ENCODE measurements at places on chromosomes 6 and 20.

- no peak for DNase-seq
These were observed 329.7 kb downstream of the BTBD9 start for GRCh38 chr6:38310061-38310460.

DNA sequence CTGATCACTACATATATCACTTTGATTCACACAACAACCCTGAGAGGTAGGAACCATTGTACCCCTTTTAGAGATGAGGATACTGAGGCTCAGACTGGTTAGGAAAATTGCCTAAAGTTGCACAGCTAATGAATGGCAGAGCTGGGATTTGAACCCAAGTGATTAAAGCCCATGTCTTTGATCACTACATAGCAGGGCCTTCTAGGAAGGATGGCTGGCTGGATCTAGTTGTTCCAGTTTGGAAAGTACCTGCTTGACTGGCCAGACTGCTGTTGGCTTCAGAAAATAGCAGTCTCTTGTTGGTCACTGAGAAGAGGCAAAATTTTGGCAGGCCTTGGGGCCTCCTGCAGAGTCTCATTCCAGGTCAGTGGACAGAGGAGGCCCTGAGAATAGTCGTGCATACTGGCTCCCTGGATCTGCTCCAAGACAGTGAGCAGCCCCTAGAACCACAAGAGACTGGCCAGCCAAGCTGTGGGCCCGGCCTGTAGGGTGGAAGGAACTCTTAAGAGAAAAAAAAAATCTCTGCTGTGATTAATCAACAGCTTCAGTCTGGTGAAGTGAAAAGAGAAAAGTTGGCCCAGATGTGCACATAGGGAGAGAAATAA lies 17.5 kb downstream of the PPARD start:
- peak; percentile 77 for DNase-seq

GRCh38 chr6:38445336-38445735 lies 194.4 kb downstream of the BTBD9 start:
- no peak for DNase-seq

- no peak for DNase-seq
These were observed 35.0 kb downstream of the SESN1 start for GRCh38 chr6:109059571-109060021.

DNA sequence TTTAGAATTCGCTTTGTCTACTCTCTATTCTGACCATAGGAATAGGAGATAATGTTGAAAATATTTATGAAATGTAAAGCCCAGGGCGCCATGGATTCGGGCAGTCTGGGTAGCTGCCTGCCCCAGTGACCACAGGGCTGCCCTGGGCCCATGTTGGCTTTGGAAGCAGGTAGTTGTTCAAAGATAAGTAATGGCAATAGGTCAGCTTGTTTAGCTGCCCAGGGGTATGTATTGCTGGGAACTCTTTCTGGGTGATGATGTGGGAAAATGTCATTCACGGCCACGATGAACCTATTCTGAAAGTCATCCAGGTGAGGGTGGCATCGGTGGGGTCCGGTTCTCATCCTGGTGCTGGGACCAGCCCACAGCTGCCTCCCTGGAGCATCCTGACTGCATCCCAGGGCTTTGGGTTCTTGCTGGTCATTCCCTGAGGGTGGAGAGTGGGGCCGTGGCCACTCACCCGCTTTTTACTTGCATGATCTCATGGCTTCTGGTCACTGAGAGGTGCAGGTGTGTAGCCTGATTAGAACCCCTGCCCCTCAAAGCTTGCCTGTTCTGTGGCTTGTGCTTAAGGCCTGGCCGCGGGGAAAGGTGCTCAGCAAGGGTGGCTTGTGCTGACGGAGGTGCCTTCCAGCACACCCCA lies 102.8 kb downstream of the ERMARD start:
- DNase-seq, result no peak

DNA sequence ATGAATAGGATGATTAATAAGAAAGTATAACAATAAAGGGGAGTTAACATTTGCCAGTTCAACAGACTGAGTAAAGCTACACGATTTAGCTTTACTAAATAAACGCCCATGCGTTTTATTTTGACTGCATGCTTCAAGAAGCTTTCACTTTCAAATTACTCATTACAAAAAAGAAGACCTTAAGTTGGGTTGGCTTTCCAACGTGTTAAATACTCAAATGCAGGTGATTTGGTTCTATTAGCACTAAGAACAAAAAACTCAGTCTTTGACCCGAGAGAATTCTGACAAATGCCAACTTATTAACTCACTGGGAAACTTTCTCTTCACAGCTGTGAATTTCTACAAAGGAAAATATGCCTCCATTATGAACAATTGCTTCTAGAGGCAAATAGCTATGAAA lies 24.8 kb downstream of the RNF146 start:
- no peak for DNase-seq

GRCh38 chr20:38181971-38182370 lies 16.9 kb upstream of the TGM2 start:
- DNase-seq, result no peak

DNA sequence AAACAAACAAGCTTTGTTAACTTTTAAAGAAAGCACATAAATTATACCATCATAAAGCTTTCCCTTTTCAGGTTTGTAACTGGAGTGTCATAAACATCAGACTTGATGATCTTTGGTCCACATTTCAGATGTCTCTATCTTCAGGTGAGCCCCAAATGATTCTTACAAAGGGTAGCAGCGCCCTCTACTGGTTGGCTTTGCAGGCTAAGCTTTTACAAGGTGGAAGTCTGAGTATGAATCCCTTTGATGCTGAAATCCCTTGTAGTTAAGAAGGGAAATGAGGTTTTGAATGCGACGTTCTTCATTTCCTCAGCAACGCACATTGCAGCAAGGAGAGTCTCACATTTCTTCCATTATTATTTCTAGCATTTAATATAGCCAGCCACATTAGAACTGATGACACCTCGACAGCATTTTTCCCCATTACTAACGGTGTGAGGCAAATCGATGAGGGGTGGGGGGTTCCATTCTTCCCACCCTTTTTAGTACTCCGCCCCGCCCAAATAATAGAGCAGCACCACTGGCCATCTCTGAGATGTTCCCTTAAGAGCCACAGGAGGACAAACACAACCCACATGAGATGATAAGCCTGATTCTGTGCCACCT lies 126.3 kb upstream of the NT5E start:
- DNase-seq, result peak; percentile 50

DNA sequence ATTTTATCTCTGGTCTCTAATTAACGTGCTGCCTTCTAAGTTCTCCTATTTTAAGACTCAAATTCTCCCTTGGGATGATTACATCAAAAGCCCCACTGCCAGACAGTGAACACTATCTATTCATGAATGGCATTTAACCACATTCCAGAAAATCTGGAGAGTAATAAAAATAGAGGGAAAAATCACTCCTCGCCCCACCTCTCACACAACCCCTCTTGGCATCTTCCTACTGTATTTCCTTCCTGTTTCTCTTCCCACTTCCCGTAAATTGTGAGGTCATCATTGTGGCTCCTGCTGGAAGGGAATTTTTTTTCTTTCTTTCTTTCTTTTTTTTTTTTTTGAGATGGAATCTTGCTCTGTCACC lies 31.5 kb downstream of the RAB44 start:
- no peak for DNase-seq

DNA sequence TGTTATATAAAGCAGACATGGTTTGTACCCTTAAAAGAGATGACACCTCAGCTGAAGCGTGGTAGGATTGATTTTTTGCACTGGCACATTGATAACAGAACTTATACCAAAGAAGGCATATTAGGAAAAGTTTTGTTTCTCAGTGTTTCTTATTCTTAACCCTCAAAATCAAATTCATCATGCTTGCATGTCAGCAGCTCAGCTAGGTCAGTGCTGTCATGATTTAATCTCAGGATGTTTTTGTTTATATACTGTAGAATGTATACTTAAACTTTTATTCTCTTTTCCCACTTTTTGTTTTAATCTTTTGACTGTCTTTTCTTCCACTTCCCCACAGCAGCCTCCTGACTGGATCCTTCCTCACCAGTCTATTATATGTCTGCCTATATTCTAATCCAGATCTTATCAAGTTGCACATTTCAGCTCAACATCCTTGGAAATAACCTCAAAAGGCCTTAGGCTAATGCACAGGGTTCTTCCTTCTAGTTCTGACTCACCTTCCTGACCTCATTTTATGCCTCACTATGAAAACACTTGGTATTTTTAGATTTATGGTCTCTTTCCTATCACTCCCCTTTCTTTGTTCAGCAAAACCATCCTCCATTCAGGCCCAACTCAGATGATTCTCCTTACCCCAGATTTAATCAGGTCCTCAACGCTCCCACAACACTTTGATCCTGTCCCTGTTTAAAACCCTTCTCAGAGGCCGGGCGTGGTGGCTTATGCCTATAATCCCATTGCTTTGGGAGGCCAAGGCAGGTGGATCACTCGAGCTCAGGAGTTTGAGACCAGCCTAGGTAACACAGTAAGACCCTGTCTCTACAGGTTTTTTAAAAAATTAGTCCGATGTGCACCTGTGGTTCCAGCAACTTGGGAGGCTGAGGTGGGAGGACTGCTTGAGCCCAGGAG lies 7.2 kb downstream of the HEBP2 start:
- DNase-seq, result no peak

GRCh38 chr20:37886851-37887297 lies 16.1 kb upstream of the VSTM2L start:
- no peak for DNase-seq

DNA sequence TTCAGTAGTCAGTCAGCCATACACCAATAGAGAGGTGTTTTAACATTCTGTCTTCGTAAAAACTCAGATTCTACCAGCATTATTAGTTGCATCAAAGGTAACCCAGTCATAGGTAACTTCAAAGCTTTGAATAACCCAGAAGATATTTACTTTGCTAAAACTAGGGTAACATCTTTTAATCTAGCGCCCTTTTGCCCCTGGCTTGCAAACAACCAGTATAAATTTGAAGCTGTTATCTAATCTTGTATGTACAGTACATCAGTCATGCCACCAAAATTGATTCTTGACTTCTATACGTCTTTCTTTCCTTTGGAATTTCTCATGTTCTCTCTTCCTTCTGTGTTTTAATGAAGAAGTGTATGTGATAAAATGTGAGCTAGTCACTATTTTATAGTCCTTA lies 109.3 kb downstream of the LIN28B start:
- no peak for DNase-seq

GRCh38 chr6:118780668-118781067 lies 113.3 kb upstream of the ASF1A start:
- DNase-seq, result no peak

DNA sequence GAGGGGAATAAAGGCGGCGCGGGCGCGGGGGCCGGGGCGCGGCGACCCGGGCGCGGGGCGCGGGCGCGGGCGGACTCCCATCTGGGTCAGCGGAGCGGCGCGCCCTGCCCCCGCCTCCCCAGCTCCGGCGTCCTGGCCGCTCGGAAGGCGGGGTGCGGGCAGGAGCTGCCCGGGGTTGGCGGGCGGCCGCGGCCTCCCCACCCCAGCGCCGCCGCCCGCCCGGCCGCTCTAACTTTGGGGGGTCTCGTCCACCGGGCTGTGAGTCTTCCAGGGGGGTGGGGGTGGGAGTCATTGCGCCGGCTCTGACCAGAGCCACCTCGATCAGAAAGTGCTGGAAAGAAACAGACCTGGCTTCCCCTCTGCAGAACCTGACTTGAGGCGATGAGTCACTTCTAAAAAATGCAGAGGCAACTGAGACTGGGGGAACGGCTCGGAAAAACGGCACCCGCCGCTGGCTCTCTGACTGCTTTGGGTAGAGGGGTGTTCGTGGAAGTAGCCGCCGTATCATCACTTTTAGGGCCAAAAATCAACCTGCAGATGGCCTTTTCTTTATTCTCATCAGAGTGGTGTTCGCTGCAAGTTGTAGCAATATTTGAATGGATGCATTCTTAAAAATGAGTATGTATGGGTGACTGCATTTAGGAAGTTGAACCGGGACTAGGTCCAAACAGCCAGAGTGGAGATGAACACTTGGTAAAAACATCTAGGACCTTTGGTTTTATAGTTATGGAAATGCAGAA lies 667 bp downstream of the CAP2 start:
- DNase-seq, result peak; percentile 58

DNA sequence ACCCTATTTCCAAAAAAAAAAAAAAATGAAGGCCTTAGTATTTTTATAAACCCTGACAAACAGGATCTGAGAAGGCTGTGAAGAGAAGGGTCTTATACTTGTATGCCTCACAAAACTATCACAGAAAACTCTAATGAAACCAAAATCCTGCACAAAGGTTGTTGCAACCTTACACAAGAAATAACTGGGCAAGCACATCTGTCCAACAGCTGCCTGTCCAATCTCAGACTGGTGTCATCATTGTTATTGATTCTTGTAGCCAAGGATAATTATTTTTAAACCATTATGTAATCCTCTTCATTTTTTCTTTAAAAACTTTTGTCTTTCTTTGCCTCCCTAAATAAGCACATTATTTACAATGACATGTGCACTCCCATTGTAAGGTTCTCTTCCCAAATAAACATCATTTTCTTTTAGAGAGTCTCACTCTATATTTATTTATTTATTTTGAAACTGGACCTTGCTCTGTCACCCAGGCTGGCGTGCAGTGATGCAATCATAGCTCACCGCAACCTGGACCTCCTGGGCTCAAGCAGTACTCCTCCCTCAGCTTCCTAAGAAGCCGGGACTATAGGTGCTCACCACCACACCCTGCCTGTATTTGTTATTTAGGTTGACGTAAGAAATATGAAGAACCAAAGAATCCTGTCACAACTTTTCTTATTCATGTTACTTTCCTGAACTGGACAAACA lies 697.1 kb downstream of the DOK5 start:
- no peak for DNase-seq

DNA sequence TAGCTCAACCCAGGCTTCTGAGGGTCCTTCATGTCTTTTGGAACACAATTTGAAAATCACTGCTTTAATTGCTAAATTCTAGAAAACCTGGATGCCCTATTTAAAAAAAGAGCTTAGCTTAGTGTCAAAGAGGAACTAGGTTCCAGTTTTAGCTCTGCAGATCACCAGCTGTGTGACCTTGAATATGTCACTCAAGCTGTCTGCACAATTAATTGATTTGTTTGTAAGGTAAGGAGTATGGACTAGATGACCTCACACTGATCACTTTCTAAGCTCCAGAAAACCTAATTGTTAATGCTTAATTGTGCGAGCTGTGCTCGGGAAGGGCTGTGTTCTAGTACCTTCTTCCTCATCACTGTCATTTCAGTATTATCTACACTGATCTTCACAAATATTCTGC lies 26.2 kb downstream of the UTRN start:
- no peak for DNase-seq

DNA sequence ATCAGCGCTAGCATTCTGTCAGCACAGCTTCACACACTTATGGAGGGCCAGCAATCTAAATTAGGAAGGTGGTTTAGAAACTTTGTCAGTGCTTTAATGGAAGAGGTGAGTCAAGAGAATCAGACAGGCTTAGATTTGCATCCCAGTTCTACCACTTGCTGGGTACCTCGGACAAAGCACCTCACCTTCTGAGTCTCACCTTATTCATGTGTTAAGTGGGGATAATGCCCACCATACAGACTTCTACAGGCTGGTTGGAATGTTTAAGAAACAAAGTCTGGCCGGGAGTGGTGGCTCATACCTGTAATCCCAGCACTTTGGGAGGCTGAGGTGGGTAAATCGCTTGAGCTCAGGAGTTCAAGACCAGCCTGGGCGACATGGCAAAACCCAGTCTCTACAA lies 12.2 kb upstream of the STK35 start:
- DNase-seq, result no peak

DNA sequence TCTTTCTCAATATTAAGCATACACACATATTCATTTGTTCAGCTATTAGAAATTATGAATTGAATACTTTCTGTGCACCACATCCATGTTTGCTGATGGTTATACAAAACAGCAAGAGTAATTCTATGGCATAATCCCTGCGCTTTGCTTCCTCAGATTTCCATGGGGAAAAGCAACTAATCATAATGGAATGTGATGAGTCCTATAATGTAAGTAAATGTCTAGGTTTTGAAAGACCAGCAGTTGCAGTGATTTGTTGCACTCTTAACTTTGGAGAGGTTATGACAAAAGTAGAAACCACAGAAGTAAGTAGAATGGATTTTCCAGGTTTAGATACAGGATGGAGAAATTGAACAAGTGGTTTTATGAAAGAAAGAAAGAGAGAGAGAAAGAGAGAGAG lies 652.1 kb downstream of the CBLN4 start:
- no peak for DNase-seq
